DMS153 (cell line): ENCODE measurements at places on chromosomes 6 and 20.

- DNase-seq, result no peak
Observed at GRCh38 chr20:23083553-23084220, 2.4 kb downstream of the CD93 start.

GRCh38 chr6:100112855-100113508 lies 119.0 kb upstream of the MCHR2 start:
- DNase-seq, result no peak

DNA sequence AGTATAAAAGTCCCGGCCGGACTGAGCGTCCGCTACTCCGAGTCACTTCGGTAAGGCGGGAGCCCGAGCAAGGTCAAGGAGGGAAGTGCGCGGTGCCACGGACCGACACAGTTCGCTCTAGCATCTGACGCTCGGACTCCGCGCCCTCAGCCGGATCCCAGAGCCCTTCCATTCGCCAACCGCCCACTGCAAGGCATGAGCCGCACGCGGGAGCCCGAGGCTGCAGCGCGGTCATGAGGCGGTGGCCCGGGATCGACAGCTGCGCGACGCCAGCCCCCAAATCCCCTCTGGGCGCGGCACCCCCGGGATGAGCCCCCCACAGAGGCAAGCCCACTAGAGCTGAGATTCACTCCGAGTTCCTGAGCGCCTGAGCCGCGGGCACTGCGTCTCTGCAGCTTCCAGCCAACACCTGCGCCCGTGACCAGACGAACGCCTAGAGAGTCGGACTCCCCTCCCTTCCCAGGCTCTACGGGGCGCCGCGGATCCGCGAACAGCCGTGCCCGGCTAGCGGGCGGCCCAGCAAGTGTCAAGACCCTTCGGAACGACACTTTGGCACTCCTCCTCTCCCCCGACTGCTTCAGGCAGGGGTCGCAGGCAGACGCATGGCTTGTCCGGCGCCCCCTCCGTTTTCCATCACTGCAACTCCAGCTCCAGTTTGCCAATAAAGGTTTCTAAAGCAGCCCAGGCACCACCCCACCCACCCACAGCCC lies 725 bp upstream of the ISM1 start:
- DNase-seq, result no peak

GRCh38 chr20:42067596-42067995 lies 449.4 kb upstream of the CHD6 start:
- DNase-seq, result no peak

- no peak for DNase-seq
Observed at GRCh38 chr20:16966276-16966880, 218.2 kb downstream of the OTOR start.

DNA sequence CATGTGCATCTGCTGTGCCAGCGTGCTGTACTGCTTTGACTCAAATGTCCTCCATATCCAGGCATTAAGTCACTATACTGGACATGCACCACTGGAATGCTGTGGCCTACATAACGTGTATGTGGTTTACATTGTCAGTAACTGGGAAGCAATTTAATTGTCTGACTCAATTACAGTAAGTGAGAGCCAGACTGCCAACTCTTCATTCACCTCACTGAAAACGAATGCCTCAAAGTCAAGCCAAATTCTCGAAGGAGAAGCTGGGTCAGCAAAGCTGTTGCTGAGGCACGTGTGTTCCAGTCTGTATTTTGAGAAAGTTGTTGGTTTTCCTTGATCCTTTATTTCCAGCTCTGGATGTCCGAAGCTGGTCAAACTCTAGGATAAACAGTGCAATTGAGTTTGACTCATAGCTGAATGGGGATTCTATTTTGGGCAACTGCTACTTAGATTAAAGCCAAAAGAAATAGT lies 534.3 kb downstream of the COL12A1 start:
- DNase-seq, result no peak

GRCh38 chr20:15789079-15789478 lies 784.2 kb downstream of the KIF16B start:
- DNase-seq, result no peak

GRCh38 chr6:151290877-151291721 lies 51.3 kb downstream of the AKAP12 start:
- no peak for DNase-seq

GRCh38 chr6:89554106-89554505 lies 84.4 kb downstream of the LYRM2 start:
- DNase-seq, result no peak

- no peak for DNase-seq
Observed at GRCh38 chr6:52546678-52547077, 30.2 kb downstream of the TRAM2 start.

DNA sequence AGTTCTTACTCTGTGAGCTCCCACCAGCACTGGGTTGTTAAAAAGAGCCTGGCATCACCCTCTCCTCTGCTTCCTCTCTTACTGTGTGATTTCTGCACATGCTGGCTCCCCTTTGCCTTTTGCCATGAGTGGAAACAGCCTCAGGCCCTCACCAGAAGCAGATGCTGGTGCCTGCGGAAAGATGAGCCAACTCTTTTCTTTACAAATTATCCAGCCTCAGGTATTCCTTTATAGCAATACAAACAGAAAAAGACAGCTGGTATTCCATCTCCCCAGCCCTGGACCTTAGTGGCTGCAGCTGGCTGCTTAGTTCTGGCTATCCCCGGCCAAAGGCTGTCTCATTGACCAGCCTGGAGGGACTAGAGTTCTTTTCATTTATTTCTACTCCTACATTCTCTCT lies 129.1 kb downstream of the IMPG1 start:
- DNase-seq, result no peak

GRCh38 chr20:1806456-1806855 lies 88.8 kb upstream of the SIRPA start:
- DNase-seq, result no peak

DNA sequence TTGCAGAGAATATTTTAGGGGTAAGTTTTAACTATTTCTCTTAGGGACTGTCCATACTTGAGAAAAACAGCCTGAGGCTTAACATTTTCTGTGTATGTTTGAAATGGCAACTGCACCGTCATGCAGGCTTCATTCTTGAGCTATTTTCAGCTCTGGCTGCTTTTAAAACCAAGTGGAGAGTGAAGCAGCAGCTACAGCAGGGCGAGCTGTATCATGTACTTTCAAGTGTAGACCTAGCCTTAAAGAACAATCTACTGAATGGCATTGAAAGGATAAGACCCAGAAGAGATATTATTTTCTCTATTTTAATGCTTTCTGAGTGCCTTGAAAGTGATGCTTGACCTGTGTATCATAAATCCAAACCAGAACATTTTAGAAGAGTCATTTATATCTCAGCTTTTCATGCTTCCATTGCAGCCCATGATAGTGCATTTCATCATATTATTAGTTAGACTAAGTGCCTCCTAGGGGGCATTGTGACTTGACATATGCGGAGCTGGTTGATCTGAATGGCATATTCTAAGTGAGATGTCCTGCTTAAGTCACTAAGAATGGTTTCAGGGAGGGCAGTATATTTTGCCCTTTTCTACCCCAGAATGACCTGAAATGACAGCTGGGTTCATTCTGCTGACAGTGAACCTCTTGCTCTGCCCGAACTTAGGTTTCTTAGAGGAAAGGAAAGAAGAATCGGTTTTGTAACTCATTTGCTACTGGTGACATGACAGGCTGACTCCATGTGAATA lies 85.3 kb downstream of the NKAIN2 start:
- no peak for DNase-seq

DNA sequence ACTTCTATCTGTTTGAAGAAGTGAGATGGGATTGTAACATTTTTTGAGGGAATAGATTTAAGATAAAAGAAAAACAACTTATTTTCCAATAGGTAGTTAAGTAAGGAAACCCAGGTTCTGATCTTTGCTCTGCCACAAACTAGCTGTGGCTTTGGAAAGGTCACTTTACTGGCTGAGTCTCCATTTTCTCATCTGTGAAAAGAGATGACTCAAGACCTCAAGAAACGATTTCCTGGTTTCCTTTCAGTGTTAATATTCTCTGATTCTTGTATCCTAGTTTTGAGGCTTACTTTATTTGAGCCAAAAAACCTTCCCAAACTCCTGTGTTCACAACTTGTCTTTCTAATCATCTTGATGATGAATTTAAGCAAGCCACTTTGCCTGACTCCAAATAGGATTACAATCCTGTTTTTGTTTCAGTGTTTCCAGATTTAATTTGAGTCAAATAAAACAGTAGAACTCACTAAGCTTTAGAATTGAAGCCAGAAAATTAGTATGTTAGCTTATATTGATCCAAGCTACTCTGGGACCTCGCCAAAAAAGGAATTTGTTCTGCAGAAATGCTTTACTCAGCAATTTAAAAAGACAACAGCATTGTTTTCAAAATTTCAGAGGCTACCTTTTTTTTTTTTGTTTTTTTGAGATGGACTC lies 51.1 kb downstream of the ENPP1 start:
- no peak for DNase-seq

GRCh38 chr6:25170640-25171039 lies 108.5 kb upstream of the CARMIL1 start:
- no peak for DNase-seq

DNA sequence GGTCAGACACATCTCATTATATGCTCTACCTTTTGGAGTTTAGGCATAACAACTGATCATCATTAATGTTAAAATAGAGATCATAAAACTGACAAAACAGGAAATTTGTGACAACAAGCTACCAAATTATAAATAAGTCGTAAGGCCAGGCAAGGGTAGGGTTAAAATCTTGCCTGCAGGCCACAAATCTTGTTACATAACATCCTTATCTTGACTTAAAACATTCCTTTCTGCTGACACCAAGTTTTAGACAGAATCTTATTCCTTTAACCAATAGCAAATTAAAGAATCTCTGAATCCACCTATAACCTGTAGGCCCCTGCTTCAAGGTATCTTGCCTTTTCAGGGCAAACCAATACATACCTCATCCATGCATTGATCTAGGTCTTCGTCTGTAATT lies 32.5 kb upstream of the NKAIN2 start:
- no peak for DNase-seq

GRCh38 chr6:97128507-97128906 lies 154.5 kb downstream of the MMS22L start:
- DNase-seq, result no peak

DNA sequence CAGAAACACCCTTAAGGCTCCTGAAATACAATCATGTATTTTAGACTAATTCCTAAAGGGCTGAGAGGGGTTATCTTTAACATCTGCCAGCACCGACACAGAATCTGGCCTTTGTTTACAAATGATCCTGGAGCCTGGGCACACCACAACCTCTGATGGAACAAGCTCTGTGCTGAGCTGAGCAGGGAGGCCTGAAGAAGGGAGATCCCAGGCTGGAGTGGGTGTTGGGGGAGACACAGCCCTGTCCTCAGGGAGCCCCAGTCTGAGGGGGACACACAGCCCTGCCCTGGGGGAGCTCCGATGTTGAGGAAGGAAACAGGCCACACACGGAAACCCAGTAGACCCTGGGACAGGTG lies 130.5 kb downstream of the VEGFA start:
- DNase-seq, result no peak

DNA sequence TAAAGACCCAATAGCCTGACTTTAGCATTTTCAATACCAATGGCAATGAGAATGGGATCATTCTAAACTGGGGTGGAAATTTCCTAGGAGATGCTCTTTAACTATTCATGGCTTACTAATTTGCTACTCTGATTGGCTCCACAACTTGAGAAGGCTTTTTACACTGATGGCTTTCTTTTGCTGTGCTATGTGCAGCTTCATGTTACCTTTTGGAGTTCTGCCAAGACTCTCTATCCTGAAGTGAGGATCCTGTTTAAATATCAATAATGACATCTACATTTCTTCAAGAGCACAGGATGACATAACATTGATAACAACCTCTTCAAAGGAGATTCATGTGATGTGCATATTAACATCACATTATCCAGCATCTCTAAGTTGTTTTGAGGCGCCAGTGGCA lies 43.4 kb upstream of the SIRPG start:
- DNase-seq, result peak; percentile 51

DNA sequence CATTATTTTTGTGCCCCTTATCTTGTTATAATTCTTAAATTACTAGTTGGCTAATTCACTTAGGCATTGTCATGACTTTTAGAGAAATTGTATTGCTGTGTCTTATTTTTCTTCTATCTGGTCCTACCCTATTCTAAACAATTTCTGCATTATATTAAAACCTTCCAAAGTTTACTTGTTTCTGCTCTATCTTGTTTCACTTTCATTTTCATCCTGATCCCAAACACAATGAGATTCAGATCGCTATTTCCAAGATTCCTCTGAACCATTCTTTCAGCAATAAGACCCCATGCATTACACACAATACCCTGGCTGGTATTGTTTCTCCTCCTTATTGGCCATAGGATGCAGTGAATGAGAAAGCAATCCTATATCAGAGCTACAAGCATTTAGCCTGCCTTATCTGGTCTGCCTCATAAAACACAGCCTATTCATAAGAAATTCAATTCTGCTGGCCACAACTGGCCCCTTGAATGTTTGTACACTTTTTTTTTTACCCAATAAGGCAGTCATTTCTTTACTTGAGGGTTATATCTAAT lies 69.9 kb upstream of the POU3F2 start:
- no peak for DNase-seq

GRCh38 chr20:23187751-23188150 lies 101.6 kb upstream of the CD93 start:
- no peak for DNase-seq

- DNase-seq, result no peak
Observed at GRCh38 chr20:25214426-25214790, 18.9 kb downstream of the ENTPD6 start.

DNA sequence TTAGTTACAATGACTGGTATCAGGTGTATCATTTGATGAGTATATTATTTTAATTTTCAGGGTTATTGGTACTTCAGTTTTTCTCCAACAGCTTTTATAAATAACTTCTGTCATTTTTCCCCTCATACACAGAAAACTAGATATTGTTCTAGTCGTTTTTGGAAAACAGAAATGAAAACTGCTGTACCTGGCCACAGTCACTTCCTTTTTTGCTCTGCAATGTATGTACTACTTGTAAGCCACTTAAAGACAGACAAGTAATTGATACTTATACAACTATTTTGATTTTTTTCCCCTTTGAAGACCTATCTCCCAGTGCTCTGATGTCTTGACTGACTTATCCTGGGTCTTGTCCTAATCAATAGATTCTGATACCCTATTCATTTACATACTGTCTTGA lies 218.6 kb upstream of the RUNX2 start:
- no peak for DNase-seq

GRCh38 chr20:46893051-46893450 lies 1.6 kb upstream of the EYA2 start:
- no peak for DNase-seq

GRCh38 chr6:148513145-148514071 lies 170.8 kb downstream of the SASH1 start:
- no peak for DNase-seq

DNA sequence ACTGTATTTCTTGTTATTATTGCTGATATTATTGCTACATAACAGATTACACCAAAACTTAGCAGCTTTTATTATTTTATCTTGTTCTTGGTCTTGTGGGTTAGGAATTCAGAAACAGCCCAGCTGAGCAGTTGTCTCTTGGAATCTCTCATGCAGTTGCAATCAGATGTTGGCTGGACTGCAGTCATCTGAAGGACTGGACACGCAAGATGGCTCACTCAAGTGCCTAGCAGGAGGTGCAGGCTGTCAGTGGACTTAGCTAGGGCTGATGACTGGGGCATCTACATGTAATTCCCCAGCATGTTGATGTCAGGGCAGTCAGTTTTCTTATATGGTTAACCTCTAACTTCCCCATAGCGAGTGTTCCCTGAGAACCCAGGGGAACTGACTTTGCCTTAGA lies 128.6 kb upstream of the PLCB4 start:
- no peak for DNase-seq

- no peak for DNase-seq
Observed at GRCh38 chr6:35736253-35736894, 458 bp upstream of the ARMC12 start.
